ENCODE measurements at places on chromosomes 3 and 15.

- DNase-seq: no peak
These were observed 466.6 kb downstream of the IL5RA start for GRCh38 chr3:2643606-2644005.

GRCh38 chr3:33807191-33807590, 8.8 kb downstream of the PDCD6IP start:
- no peak for DNase-seq

- no peak for DNase-seq
These were observed 62.9 kb downstream of the RPLP1 start for GRCh38 chr15:69515508-69515907.

- peak; percentile 85 for DNase-seq
These were observed 485.2 kb upstream of the PROK2 start for GRCh38 chr3:72270072-72270681.

DNA sequence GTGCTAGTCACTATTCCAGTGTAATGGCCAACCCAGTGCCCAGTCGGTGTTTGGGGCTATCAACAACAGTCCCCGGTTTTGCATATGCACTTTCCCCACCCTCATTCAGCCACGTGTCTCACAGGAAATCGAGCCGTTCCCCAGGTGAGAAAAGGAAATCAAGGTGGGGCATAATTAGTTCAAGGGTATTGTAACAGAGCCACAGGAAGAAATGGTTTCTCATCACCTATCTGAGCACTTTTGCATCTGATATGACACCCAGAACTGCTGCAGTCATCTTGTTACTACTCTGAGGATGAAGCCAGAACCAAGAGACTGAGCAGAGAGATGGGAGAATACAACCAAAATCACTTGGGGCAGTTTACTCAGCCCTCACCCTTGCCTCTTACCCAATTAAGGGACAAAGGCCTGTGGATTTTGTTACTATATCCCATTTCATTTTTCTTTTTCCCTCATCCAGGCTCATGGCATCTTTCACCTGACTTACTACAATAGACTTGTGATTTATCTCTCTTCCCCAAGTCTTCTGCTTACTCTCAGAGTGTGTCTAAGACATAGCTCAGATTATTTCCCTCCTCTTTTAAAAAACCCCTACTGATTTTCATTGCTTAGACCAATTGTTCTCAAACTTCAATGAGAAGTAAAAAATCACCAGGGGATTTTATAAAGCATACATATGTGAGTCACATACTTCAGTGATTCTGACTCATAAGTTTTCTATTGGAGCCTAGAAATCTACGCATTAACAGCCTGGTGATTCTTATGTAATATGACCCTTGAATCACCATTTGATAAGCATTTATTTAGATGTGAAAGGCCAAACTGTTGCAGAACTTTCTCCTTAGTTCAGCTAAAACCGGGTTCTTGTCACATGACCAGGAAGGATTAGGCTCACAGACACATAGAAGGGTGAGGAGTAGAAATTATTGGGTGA, 40.5 kb downstream of the TRAT1 start:
- DNase-seq: no peak

- no peak for DNase-seq
These were observed 162.8 kb downstream of the CD47 start for GRCh38 chr3:107928084-107928445.

- DNase-seq: no peak
These were observed 132.3 kb downstream of the SNRPN start for GRCh38 chr15:25087137-25087536.

DNA sequence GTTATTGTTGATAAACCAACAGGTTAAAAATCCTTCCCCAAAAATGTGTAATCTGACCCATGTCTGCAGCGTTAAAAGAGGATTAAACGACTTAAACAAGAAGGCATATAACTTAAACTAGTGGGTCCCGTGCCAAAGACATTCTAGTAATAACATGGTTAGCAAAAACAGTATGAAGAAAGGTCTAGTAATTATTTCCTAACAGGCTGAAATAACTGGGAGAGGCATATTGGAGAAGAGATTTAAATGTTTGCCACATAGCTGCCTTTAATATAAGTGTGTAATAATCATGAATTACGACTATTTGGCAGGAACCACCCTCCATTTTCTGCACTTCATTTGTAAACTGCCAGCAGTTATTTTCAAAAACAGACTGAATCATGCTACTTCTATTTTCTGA, 67.7 kb upstream of the CSPG5 start:
- DNase-seq: no peak

GRCh38 chr3:58991623-58992022, 58.2 kb downstream of the CFAP20DC start:
- DNase-seq: no peak

GRCh38 chr3:86929046-86929445, 61.9 kb downstream of the VGLL3 start:
- DNase-seq: no peak

GRCh38 chr15:55784286-55784685, 41.3 kb upstream of the PRTG start:
- no peak for DNase-seq

- DNase-seq: no peak
These were observed 16.8 kb downstream of the RFT1 start for GRCh38 chr3:53113293-53114010.

Measured in omental fat pad (tissue), 4 donors.